ENCODE measurements at places on chromosomes 3 and 15.

GRCh38 chr3:155519078-155519477, 225.6 kb upstream of the STRIT1 start:
- DNase-seq, result no peak

DNA sequence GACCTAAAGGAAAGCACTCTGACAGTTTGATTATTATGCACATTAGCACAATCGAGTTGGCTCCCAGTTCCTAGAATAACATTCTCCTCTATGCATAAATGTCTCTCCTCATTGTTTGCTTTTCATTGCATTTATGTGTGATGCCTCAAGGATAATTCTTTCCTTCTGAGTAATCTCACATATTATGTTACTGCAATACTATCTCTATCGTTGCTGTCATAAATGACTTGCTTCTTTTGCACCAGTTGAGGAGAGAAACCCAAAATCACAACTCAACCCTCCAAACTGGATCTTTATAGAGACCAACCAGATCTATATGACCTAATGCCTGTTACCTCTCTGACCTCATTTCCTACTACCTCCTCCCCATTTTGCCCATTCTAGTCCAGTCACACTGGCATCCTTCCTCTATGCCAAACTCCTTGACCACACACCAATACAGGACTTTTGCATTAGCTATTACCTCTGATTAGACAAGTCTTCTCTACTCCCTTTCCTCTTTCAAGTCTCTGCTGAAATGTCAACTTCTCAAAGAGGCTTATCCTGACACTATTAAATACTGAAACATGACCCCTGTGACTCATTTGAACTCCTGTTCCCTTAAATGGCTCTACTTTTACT, 1026.0 kb downstream of the TUSC7 start:
- DNase-seq, result no peak

DNA sequence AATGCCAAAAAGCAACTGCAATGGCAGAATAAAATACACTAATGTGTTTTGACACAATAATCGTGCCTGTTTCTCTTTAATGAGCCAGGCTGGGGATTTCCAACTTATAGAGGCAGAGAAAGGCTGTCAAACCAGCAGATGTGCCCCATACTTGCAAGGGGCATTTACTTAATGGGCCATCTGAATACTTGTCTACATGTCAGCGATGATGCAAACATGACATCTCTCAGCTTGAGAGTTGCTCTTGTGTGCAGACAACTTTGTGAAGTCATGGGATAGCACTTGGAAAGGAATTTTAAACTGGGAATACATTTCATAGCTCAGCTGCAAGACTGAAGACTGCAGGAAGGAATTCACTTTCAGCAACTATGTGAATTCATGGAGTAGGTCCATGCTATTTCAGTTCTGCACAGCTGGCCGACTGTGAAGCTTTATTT, 127.4 kb upstream of the ADAMTS9 start:
- no peak for DNase-seq

DNA sequence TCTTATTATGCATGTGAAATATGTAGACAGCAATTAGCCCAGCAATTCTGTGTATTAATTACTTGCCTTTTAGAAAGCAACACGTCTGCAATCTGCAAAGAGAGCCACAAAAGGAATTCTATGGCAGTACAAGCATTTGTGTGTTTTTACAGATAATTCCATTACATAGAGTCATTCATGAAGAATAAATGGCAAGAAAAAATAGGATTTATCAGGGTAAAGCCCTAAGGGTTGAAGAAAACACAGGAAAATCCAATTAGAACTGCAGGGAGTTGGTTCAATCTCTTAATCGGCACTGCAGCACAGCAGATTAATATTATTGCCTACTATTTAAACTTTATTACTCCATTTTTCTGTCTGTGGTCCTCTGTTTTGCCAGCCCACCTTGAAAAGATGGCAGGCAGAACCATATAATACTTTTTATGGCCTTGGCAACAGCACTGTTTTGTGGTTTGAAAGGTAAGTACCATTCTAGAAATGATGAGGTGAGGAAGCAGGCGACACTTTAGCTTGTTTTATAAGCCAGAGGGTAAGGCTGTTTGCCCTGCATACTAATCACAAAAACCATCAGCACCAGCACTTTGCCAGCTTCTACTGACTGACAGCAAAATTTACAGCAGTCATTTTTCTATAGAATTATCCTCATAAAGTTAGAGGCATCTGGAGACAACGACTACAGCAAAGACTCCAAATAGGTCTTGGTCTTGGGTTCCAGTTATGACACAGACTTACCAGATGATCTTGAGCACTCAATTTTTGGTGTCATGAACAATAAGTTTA, 638.2 kb upstream of the NAALADL2 start:
- DNase-seq, result no peak

DNA sequence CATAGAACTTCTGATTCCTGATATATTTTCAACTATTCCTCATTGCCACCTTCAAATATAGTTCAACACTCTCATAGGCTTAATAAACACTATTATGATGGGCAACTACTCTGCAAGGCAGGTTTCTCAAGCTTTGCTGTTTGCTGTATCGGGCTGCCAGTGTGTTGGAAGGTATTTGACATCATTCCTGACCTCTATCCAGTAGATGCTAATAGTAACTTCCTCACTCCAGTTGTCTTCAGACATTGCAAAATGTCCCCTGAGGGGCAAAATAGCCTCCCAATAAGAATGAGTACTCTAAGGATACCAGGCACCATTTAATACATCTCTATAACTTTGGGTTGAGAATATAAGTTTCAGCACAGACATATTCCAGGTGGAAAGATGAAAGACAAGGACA, 147.5 kb upstream of the PFN2 start:
- DNase-seq, result no peak

DNA sequence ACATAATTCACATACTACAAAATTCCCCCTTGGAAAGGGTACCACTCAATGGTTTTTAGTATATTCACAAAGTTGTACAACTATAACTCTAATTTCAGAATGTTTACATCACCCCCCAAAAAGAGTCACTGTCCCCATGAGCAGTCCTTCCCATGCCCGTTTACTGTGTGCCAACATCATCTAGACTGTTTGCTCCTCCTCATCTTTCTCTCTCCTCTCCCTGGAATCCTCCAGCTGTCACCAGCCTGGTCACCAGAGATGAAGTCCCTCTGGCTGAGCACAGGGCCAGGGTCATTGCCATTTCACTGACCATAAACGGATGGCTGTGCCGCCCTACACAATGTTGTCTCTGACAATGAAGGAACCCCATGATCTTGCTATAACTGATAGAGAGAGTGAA, 45.2 kb downstream of the C2CD4B start:
- no peak for DNase-seq

GRCh38 chr15:77526595-77527163, 106.0 kb downstream of the HMG20A start:
- no peak for DNase-seq

- DNase-seq, result no peak
Observed at GRCh38 chr3:11481556-11481955, 162.2 kb downstream of the VGLL4 start.
